ENCODE measurements at places on chromosomes 11 and 22. TPM values are rescaled to one million over a fixed set of nuclear protein-coding genes. Genes with fewer than 3 reads are reported as not detected.

DNA sequence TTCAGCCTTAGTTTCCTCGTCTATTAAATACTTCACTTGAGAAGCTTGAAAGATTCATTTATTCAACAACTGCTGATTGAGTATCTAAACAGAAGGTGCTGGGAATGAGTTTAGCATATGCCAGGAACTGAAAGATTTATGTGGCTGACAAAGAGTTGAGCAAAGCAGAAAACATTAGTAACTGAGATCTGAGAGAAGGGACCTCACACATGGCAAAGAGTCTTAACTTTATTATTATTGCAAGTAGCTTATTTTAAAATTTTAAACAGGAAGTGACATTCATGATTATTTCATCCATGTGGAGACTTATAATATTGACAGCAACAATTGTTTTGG lies 133.6 kb downstream of the CASP12 start:
- no peak for DNase-seq

PATE4 gene
- total RNA-seq = not detected

DNA sequence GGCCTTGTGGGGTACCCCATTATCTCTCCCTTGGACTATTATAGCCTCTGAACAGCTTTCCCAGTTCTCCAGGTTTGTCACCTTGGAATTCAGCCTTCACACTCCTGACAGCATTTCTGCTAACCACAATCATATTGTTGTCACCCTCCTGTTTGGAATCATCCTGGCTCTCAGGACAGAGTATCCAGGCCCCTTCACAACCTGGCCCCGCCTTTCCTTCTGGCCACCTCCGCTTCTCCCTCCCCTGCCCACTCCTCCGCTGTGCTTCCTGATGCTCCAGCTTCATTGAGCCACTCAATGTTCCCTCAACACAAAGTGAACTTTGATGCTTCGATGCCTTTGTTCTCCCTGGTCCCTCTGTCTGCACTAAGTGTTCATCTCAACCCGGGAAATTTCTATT lies 3.1 kb downstream of the GPR83 start:
- DNase-seq = no peak

- no peak for DNase-seq
These were observed 6.9 kb downstream of the AQP11 start for GRCh38 chr11:77596626-77597025.

OR4D5 gene
- total RNA-seq = not detected

TECTA gene
- total RNA-seq = 0.49 TPM

DNA sequence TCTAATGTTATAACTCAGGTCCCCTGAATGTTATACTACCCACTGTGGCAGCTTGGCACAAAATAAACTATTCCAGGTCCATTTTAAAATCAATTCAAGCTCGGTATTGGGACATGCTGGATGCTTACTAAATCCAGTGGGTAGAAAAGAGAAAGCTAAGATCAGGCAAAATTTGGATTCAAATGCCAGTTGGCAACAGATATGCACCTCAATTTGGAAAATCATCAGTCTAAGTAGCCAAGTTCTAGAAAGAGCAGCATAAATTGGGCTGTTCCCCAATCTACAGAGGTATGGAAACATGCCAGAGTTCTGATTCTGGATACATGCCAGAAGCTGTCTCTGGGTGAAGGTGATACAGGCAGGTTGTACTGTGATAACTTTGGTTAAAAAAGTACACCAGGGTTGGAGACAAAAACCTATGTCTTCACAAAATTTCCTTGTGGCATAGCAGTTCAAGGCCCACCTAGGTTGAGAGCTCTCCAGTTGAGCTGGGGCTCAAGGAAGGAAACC lies 427.8 kb downstream of the LRRC4C start:
- no peak for DNase-seq

GRCh38 chr22:43516996-43517635 lies 105.3 kb downstream of the MPPED1 start:
- no peak for DNase-seq

- no peak for DNase-seq
These were observed 61.8 kb upstream of the MTNR1B start for GRCh38 chr11:92907671-92908070.

- no peak for DNase-seq
These were observed 95.4 kb downstream of the GRAMD1B start for GRCh38 chr11:123525511-123525918.

DNA sequence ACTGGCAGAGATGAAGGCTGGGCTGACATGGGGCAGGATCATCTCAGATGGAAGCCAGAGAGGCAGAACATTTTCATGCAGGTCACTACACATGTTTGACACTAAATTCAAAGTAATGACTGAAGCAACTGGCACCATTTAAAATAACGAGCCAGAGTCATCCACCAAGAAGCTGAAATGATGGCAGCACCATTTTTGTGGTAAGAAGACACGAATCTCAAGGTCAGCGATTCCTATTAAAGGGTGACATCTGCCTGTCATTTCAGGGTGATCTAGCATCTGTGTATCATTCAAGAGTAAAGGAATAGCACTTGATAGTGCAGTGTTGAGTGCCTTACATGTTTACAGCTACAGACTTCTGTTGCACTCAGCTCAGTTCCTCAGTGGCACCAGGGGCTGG lies 113.4 kb upstream of the C11orf87 start:
- DNase-seq = no peak

DNA sequence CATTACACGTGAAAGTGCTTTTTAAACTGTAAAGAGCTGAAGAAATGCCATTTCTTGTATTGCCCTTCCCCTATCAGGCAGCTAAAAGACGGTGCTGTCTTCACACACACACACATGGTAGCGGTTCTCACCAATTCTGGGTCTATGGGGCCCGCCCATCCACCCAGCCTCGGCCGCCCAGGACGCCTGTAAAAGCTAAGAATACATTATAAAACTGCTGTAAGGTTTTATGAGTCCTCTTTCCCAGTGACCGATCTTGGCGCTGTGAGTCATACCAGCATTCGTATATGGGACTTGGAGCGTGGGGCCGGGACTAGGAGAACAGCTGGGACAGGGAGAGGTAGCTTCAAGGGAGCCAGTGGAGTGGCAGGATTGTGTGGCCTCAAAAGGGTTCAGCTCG lies 149.7 kb upstream of the CADM1 start:
- DNase-seq = no peak

DNA sequence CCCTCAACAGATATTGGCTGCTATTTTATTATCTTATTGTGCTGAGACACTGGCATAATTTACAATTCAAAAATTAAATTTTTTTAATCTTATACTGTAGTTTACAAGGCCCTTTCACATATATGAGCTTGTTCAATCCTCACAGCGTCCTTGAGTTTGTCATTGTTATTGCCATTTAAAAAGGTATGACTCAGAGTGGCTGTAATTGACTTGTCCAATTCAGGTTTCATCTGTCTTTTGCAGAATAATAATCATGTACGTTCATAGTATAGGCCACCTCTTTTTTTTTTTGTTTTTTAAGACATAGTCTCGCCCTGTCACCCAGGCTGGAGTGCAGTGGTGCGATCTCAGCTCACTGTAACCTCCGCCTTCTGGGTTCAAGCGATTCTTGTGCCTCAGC lies 11.5 kb downstream of the PTPRJ start:
- DNase-seq = no peak

GRCh38 chr22:23071230-23072076 lies 1.1 kb downstream of the GNAZ start:
- no peak for DNase-seq

DDX10 gene
- 23.8 TPM for total RNA-seq

DNA sequence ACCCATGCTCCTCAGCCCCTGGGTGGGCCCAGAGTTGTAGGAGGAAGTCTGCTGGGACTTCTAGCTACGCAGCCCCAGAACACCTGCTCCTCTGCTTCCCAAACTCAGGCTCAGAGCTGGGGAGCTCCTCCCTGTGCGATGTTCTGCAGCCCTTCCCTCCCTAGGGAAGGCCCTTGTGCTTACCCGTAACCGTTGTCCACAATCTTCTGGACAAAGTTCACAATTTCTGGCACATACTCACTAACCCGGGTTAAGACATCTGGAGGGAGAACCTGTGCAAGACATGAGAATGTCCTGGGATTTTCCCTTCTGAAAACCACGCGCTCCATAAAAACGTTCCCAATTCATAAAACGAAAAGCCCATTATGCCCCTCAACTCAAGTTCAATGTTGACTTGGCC lies 28.4 kb downstream of the CARS1 start:
- no peak for DNase-seq

- DNase-seq = no peak
These were observed 15.1 kb downstream of the MN1 start for GRCh38 chr22:27786291-27786932.

- no peak for DNase-seq
These were observed 39.7 kb downstream of the CACNA1I start for GRCh38 chr22:39610246-39610645.

SEC14L6 gene
- total RNA-seq = 18.4 TPM

Data from skin of body (tissue), 3 donors.